ENCODE measurements at places on chromosomes 4 and X.
A peak's percentile ranks its signal among the peaks of the same experiment; 100 is the strongest.

DNA sequence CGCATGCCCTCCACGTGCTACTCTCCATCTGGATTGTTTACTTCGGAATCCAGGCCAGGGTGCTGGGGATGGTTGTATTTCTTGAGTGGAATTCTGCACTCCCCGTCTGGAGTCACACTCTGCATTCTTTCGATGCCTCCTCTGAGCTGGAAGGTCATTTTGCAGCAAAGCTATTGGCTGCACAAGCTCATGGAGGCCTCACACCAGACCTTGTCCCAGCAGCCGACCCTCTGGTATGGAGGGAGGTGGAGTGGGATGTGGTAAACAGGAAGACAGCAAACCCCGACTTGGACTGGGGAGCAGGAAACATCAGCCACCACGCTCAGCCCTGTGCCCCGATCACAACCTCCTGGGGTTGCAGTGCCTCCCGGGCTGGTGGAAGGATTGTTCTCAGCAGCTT is 225.3 kb upstream of the LNX1 start:
- DNase-seq = no peak

DNA sequence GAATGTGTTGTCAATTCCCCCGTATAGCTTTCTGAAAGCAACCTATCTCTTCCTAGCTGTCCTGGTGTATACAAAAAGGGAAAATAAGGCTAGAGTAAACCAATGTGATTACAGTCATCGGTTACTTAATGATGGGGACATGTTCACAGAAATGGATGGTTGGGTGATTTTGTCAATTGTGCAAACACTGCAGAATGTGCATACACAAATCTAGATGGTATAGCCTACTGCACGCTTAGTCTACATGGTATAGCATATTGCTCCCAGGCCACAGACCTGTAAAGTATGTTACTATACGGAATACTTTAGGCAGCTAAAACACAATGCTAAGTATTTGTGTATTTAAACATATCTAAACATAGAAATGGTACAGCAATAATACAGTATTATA is 5.1 kb downstream of the DTHD1 start:
- DNase-seq = no peak

DNA sequence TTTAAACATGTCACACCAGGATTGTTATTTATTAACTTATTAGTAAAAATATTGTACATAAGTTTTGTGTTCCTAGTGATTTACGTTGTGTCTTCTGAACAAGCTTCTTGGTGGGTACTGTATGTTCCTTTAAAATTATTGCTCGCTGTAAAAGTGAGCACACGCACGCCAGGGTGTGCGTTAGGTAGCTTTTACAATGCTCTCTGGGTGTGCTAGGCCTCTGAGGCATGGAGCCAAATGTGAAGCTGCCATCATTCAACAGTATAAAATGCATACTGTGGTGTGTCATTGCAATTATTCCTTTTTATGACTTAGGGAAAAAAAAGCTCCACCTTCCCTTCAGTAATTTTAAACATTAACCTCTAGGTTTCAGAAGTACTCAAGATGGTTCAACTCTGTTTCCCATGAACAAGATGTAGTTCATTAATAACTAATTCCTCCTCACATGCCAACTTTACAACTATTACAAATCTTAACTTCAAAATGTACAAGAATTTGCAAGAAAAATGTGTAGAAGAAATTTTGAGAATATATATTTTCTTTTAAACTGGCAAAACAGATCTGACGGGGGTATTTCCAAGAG is 42.4 kb downstream of the ATOH1 start:
- DNase-seq = no peak

GRCh38 chr4:172125443-172125842 is 312.2 kb downstream of the GALNTL6 start:
- DNase-seq = no peak

DNA sequence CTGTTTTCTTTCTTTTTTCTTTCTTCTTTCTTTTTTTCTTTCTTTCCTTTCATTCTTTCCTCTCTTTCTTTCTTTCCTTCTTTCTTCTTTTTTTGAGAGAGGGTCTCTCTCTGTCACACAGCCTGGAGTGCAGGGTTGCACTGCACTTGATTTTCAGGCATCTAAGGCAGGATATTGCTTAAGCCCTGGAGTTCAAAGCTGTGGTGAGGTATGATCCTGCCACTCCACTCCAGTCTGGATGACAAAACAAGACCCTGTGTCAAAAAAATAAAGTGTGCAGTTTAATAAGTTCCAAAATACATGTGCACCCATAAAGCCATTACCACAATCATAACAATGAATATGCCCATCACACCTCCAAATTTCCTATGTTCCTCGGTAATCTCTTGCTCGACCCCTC is 10.6 kb upstream of the ZNF718 start:
- DNase-seq = no peak

DNA sequence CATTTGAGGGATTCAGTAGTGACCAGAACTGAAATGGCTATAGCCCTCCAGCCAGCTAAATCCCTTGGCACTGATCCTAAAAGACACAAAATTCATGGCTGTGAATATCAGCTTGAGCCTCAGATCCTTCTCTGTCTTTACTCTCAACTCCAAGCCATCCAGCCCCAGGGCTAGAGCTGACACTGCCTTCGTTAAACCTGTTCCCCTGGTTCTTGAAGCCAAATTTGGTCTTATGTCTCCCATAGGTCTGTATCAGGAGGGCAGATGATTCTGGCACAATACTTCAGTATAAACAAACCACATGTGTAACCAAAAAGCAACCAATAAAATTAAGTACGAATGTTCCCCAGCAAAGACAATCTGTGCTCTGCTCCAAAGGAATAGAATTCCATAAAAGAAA is 78.0 kb downstream of the ANOS1 start:
- DNase-seq = no peak

DNA sequence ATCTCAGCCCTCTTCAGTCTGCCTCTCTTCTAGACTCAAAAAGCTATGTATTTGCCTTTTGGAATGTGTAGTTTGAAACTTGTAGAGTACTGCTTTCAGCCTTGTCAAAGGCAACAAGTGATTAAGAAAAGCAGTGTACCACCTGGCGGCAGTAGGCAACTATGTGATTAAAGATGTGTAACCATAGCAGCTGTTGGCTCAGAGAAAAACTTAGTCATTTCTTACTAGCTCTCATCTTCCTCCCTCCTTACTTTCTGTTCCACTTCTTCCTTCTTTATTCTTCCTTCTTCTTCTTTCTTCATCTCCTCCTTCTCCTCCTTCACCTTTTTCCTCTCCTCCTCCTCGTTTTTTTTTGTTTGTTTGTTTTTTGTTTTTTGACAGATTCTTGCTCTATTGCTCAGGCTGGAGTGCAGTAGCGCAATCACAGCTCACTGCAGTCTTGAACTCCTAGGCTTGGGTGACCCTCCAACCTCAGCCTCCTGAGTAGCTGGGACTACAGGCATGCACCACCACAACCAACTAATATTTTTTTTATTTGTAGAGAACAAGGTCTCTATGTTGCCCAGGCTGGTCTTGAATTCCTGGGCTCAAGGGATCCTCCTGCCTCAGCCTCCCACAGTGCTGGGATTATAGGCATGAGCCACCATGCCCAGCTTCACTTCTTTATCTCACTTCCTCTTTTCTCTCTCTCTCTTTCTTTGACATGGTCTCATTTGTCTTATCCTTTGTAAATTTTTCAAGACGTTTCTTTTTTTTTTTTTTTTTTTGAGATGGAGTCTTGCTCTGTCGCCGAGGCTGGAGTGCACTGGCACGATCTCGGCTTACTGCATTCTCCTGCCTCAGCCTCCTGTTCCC is 32.6 kb downstream of the ABHD18 start:
- DNase-seq = peak; percentile 37

DNA sequence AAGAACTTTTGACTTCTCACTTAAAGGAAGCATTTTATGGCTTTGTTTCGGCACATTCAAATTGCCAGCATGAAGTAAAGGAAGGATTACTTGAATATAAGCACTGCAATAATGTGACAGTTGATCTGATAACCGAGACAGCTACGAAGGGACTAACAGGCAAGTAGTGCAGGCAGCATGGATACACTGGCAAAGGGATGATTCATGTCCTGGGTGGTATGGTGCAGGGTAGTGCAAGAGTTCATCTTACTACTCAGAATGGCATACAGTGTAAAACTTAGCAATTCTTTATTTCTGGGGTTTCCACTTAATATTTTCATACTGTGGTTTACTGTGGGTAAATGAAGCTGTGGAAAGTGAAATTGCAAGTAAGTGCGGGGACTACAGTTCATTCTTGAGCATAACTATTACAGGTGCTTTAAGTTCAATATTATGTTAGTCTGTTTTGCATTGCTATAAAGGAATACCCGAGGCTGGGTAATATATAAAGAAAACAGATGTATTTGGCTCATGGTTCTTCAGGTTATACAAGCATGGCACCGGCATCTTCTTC is 611.8 kb downstream of the SPOCK3 start:
- DNase-seq = no peak

GRCh38 chr4:105426187-105426897 is 47.5 kb downstream of the PPA2 start:
- DNase-seq = no peak

DNA sequence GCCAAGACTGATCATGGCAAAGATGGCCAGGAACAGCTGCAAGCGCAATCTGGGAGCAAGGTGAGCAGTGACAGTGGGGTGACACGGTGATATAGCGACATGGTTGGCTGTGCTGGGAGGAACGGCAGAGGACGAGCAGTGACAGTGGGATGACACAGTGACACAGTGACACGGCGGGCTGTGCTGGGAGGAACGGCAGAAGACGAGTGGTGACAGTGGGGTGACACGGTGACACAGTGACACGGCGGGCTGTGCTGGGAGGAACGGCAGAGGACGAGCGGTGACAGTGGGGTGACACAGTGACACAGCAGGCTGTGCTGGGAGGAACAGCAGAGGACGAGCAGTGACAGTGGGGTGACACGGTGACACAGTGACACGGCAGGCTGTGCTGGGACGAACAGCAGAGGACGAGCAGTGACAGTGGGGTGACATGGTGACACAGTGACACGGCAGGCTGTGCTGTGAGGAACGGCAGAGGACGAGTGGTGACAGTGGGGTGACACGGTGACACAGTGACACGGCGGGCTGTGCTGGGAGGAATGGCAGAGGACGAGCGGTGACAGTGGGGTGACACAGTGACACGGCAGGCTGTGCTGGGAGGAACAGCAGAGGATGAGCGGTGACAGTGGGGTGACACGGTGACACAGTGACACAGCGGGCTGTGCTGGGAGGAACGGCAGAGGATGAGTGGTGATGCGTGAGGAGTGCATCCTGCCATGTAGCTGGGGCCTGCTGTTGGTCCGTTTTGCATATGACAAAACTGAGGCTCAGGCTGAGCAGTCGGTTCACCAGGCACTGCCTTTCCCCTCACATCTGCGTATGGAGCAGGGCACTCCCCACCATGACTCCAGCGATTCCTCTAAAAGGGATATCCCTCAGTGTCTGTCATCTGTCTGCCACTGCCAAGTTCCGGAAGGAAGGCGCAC is 36.0 kb upstream of the MXD4 start:
- DNase-seq = no peak

- no peak for DNase-seq
These were observed 518.7 kb downstream of the C4orf33 start for GRCh38 chr4:129614611-129615010.

DNA sequence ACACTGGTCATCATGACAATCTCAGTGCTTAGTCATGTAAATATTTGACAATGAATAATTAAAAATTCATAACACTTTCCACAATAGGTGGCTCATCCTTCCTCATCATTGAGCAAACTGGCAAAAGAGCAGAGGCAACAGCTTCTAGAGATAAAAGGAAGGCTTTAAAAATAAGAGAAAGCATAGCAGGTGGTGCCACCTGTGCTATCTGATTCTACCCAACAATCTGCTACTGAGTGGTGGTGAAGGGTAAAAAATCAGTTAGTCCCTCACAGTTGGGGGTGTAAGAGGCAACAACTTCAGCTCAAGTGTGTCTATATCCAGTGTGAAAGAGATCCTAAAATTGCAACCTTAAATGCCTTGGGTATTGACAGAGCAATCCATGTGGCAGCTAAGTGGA is 280.1 kb upstream of the PPARGC1A start:
- DNase-seq = no peak

GRCh38 chrX:134794692-134795091 is 136.4 kb upstream of the PLAC1 start:
- no peak for DNase-seq

DNA sequence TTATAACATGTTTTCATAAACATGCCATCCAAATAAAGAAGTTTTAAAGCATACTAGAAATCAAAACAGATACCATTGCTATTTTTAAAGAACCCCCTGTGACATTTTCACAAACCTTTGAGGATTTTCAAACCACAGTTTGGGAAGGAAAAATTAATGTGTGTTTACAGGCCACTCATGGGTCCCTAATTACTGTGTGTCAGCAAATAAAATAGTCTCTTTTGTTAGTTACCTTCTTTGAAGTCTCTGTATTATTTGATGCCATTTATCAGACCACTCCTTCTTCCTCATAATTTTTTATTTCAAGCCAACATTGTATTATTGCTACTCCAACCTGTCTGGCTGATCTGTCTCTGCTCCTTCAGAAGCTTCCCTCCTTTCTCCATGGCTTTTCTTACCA is 72.6 kb upstream of the TET2 start:
- no peak for DNase-seq

GRCh38 chr4:92012899-92013867 is 290.6 kb upstream of the GRID2 start:
- DNase-seq = no peak

DNA sequence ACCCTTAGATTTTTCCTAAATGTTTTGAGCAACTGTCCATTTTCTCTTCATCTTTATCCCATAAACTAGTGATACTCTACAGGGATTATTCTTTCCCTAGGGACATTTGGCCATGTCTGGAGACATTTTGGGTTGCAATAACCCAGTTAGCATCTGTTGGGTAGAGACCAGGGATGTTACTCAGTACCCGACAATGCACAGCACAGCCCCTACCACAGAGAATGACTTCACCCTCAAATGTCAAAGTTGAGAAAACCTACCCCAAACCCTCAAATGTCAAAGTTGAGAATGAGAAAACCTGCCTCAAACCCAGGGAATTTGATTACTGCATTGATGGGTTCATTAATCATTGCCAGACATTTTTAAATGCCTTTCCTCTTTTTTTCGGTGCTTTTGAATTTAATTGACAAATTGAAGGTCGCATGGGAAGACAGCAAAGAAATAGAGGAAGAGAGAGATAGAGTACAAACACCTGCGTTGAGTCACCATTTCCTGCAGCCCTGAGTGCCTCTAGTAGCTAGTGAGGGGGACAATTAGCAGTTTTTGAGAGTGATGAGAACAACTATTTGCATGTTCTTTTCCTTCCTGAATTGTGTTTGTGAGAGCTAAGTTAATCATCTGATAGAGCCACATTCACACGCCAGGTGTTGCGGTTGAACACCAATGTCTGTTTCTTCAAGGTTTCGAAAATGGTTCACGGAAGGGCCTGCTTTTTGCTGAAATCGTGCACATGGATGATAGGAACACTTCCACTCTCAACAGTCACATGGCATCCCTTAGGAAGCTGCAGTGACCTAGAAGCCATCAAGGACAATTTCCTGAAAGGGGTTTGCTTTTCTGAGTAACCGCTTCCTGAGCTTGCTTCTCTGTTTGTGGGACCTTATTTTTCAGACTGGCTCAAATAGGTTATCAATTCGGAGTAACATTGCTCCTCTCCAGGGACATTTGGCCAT is 203.9 kb upstream of the VCX3A start:
- DNase-seq = no peak

DNA sequence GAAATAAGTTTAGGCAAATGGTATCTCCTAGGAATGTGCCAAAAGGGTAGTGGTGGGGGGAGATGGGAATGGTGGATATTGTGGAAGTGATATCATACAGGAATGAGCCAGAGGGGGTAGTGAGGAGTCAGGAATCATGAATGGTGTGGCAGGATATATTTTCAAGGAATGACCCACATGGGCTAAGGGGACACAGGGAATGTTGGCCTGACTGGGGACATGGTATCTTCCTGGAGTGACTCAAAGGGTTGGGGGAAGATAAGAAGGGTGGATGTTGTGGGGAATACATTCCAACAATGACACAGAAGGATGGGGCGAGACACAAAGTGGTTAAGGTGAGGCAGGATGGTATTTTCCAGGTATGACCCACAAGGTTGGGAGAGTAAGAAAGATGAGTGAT is 60.6 kb downstream of the MAOA start:
- DNase-seq = no peak
